ENCODE measurements at places on chromosomes 16 and 17. TPM values are rescaled to one million over a fixed set of nuclear protein-coding genes. Genes with fewer than 3 reads are reported as not detected.

The HCRT gene
- 0.13 TPM for polyA plus RNA-seq

The CACNG4 gene
- 5.1 TPM for polyA plus RNA-seq

The ABCA8 gene
- 16.8 TPM for polyA plus RNA-seq

The TAT gene
- 0.22 TPM for polyA plus RNA-seq

The GNGT2 gene
- 4.2 TPM for polyA plus RNA-seq

The SPATA32 gene
- 0.24 TPM for polyA plus RNA-seq

The SLFN14 gene
- 0.21 TPM for polyA plus RNA-seq

The GP1BA gene
- polyA plus RNA-seq, result 1.5 TPM

The ENO3 gene
- 31.4 TPM for polyA plus RNA-seq

The SEZ6 gene
- 4.6 TPM for polyA plus RNA-seq

The HASPIN gene
- polyA plus RNA-seq, result 2.7 TPM

The ZPBP2 gene
- 0.03 TPM for polyA plus RNA-seq

The TMEM256 gene
- 187 TPM for polyA plus RNA-seq

The MRPS23 gene
- polyA plus RNA-seq, result 40.3 TPM

The MPV17L gene
- 3.2 TPM for polyA plus RNA-seq

The LRRC37A3 gene
- 9.2 TPM for polyA plus RNA-seq

The KRTAP17-1 gene
- 0.07 TPM for polyA plus RNA-seq

The CNGB1 gene
- polyA plus RNA-seq, result 7.5 TPM

The ST6GALNAC1 gene
- polyA plus RNA-seq, result 141 TPM

The TBC1D28 gene
- not detected for polyA plus RNA-seq

The SLC38A8 gene
- 0.12 TPM for polyA plus RNA-seq

The HOXB8 gene
- 1.8 TPM for polyA plus RNA-seq

The OR1F1 gene
- polyA plus RNA-seq, result not detected

The HEATR9 gene
- polyA plus RNA-seq, result 0.03 TPM

The EPX gene
- polyA plus RNA-seq, result 0.24 TPM

The RHOT1 gene
- polyA plus RNA-seq, result 37.9 TPM

The CNTROB gene
- polyA plus RNA-seq, result 30.1 TPM

The ITGA2B gene
- polyA plus RNA-seq, result 1.1 TPM

The SMPD3 gene
- 49.4 TPM for polyA plus RNA-seq

The RMI2 gene
- polyA plus RNA-seq, result 12.4 TPM

The ASGR2 gene
- 0.40 TPM for polyA plus RNA-seq

The GPR139 gene
- polyA plus RNA-seq, result 0.07 TPM

The TEX19 gene
- polyA plus RNA-seq, result not detected

The ADAD2 gene
- 0.43 TPM for polyA plus RNA-seq
